ENCODE measurements at places on chromosomes 16 and 17.
A peak's percentile ranks its signal among the peaks of the same experiment; 100 is the strongest.

DNA sequence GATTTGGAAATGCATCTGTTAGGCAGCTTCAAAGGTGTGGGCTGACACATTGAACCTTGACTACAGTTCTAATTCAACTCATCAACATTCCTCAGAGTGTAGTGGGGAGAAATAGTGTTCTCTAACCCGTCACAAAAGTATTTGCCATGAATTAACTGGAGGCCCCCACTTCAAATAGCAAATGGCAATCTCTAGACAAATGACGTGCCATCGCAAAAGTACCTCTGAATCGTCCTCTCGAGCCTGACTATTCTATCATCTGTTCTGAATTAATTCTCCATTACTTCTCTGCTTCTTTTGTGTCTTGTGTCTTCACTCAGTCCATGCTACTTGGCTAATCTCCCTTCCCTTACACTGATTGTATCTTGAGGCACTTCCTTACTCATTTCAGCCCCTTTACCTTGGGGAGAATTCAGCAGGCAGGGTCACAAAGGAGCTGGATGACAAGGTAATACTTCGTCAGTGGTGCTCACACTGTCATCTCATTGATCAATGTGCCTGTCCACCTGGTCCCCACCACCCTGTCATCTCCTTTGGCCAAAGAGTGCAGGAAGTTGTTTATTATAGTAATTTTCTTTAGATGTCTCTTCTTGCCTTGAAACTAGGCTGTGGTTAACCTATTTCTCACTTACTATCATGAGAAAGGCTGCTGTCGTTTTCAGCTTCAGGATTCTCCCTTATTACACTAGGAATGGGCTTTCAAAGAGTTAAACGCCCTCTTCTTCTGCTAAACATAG, 108.4 kb downstream of the SYCE1L start:
- DNase-seq: no peak

DNA sequence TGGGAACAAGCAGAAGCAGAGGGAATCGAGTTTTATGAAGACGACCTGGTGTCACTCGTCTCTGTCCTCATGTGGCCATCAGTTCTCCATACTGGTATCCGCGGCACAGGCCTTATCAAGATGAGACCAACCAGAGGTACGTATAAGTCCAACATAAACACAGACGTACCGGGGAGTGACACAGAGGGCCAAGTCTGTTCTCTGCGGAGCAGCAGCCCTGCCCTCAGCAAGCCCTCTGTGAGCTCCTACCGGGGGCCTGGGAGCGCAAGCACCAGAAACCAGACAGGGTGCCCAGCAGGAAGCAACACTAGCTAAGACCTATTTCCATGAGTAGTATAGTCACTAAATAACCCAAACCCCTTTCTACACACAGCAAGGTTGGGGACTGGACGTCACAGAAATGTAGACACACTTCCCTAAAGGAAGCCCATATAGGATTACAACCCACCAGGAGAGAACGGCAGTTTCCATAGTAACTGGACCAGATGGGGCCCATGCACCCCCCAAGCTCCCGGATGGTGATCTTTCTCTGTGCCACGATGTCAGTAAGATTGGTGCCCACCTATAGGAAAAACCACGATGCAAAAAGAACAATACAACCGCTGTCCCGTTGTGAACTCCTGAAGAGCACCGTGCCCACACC, 911 bp downstream of the ARL16 start:
- DNase-seq: peak; percentile 18

DNA sequence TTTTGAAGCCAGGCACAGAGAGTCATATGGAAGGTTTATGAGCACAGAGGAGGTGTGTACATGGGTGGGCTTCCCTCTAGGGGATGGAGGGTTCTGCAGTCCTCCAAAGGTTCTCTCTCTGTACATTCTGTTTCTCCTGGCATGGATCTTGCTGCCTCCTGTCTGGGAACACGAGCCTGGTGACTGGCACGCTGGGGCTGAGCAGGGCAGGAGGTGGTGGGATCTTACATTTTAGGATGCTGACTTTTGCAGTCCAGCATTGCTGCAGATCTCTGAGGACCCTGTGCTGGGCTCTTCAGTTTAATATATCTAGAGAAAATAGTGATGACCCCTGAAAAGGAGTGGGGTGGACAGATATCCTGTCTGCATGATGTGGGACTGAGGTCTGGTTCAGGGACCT, 23.0 kb downstream of the FOXL1 start:
- DNase-seq: no peak

DNA sequence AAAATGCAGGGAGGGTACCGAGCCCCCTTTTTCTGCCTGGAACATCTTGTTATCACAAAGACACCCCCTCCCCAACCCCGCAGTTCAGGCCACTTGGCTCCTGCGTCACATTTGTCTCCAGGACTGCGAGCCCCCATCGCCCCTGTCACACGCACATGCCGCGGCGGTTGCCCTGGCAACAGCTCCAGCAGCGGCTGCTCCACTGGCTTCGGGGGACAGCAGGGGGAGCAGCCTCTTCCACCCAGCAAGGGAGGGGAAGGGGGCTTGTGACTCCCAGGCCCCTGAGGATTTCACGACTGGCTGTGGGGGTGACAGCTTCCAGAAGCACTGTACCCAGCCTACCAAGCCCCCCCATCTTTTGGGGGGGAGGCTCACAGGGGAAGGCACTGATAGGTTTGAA, 2.6 kb downstream of the BAIAP3 start:
- no peak for DNase-seq

DNA sequence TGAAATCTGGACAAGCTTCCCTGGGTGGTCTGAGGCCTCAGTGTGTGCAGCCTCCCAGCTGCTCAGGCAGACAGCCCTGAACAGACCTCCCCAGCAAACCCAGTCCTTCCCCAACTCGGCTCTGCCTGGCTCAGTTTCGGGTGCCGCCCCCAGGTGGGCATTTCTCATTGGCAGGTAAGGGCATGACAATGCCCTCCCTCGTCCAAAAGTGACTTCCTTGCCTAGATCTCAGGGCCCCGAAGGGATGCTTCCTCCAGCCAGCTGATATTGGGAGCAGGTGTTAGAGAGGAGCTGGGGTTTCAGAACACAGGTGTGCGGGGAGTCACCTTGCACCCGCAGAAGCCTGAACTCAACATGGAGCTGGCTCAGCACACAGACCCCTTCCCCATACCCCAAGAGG, 3.8 kb upstream of the PPL start:
- no peak for DNase-seq

GRCh38 chr17:70017112-70017511, 57.9 kb upstream of the KCNJ16 start:
- DNase-seq: no peak

- no peak for DNase-seq
Observed at GRCh38 chr16:27967169-27967568, 96.3 kb downstream of the GSG1L start.

DNA sequence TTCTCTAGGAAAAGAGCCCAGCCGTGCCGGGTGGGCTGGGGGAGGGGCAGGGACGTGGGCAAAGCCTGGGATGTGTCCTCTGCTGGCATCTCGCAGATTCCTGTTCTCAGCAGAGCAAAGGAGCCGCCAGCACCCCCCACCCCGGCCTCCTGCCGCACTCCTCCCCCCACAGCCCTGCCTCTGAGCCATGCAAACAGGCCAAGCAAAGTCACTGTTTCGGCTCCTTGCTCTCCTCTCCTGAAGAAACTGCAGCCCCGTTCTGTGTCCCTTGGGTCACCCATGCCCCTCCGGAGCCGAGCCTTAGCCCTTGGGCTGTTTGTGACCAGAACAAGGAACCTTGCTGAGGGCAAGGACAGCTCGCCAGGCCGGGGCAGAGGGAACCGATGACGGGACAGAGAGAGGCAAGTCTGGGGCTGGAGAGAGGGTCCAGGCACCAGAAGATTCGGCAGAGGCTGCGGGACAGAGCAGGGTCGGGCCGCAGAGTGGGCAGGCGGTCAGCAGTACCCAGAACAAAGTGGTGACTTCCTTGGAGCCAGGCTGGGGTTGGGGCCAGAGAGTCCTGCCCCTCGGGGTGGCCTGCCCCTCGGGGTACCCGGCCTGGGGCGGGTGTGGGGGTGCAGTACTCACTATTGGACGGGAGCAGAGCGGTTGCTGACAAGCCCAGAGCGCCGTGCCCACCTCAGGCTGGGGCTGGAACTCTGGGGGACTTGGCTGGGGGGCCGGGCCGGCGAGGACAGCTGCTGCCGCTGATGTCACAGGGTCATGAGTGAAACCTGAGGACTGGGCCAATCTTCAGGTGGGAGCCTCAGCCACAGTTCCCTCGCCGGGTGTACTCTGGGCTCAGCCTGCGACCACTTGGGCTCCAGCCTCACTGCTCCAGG, 9.2 kb upstream of the PRR29 start:
- DNase-seq: peak; percentile 24

DNA sequence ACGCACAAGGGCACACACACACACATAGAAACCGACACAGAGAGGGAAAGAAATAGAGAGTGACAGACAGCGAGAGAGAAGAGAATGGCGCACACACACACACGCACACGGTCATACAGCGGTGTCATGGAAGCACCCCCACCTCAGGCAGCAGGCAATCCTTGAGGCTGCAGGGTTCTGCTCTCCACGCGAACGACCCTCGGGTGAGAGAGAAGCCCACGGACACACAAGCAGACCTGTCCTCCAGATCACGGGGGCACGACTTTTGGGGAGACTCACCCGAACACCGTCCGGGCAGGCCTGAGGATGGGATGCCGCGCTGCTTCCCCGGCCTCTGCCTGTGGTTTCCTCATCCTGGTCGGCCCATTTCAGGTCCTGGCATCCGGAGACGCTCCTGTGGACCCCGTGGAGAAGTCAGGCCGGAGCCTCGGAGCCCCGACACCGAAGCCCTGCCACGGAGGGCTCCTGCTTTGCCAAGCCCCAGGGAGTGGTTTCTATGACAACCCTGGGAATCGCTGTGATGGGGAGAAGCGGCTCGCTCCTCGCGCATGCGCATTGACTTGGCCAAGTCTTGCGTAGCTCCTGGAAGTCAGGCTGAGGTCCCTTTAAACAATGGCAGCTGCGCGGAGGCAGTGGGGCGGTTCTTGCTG, 118.2 kb upstream of the KCNJ18 start:
- peak; percentile 89 for DNase-seq
